Stimulated activated CD8-positive, alpha-beta memory T cell treated with anti-CD3 and anti-CD28 coated beads, Interleukin-2, amount 100 ng/mL, for 1 hour (primary cell): ENCODE measurements at places on chromosomes 5 and 9.

- DNase-seq: no peak
Observed at GRCh38 chr5:32503261-32503660, 58.7 kb upstream of the ZFR start.

- DNase-seq: no peak
Observed at GRCh38 chr5:17243287-17244063, 26.0 kb downstream of the BASP1 start.

GRCh38 chr9:3909966-3910650 lies 384.3 kb upstream of the RFX3 start:
- DNase-seq: no peak

- DNase-seq: no peak
Observed at GRCh38 chr5:167582886-167583285, 708.6 kb upstream of the WWC1 start.

- no peak for DNase-seq
Observed at GRCh38 chr9:68597362-68597997, 56.8 kb upstream of the TMEM252 start.

DNA sequence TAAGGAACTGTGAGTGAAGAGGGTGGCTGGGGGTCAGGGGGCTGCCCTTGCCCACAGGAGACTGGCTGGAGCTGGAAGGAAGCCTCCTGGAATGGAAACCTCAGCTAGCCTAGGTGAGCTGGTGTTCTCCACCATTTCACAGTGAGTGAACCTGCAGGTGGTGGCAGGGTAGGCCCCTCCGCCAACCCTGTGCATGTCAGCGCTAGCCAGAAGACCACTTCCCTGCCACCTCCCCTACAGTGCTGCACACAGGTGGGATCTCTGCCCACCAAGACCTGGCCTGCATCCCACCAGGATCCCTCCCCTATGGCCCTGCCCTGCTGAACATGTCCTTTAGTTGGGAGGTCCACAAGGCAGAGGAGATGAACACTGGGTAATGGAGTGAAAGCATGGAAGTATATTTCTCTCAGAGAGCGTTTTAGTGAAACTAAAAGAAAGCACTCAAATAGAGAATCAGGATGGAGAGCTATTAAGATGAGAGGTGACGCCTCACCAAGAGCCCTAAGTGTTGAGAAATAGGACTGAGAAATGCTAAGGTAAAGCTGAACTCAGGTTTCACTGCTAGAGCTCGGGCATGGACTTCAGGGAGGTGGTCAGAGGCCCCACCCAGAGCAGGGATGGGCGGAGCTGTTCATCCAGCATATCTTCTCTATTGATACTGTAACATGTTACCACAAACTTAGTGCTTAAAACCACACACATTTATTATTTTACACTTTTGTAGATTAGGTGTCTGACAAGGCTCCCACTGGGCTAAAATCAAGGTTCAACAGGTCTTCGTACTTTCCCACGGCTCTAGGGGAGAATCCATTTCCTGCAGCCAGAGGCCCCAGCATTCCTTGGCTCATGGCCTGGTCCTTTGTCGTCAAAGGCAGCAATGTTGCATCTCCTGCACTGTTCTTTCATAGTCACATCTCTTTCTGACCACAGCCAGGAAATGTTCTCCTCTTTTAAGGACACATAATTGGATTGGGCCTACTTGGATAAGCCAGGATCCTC lies 83.2 kb downstream of the DIRAS2 start:
- no peak for DNase-seq

GRCh38 chr9:14021871-14022525 lies 291.9 kb downstream of the NFIB start:
- no peak for DNase-seq

GRCh38 chr5:59245198-59245597 lies 648.3 kb downstream of the PDE4D start:
- no peak for DNase-seq

- no peak for DNase-seq
Observed at GRCh38 chr5:140992828-140993227, 26.6 kb downstream of the PCDHAC2 start.

DNA sequence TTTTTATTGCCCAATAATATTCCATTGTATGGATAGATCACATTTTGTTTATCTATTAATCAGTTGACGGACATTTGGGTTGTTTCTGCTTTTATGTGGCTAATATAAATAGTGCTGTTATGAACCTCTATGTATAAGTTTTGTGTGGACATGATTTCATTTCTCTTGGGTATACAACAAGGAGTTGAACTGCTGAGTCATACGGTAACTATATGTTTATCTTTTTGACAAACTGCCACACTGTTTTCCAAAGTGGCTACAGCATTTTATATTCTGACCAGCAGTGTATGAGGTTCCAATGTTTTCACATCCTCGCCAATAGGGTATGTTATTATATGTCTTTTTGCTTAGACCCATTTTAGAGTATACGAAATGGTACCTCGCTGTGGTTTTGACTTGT lies 264.3 kb downstream of the RFX3 start:
- DNase-seq: no peak

DNA sequence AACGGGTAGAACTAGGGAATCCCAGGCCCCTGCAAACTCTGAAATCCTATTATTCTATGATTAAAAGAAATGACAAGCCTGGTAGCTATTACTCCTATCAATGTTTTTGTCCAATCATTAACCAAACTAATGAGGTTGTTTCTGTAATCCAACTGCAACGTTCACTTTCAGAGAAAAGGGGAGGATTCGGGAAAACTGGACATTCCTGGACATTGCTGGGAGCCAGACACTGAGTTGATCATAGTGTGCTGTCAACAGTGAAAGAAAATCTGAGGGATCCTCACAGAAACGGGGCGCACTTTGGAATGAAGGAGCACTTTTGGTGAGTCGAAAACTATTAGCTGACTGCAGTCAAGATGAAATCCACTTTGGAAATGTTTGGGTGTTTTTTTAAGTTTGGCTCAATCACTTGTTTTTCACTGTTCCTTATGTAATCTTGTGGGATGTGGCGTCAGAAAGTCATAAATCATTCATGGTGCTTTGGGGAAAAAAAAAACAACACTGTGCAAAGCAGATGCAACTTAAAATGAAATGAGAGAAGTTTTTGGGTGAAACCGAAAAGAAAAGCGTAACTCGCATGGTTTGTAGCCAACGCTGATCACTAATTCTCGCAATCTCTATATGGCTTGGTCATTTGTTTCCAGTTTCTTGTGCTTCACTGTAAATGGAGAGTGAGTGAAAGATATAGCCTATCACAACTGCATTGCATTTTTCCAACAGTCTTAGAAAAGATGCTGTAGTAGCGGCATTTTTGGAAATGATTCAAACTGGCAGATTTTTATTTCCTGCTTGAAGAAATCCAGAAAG lies 51.2 kb upstream of the ADRA1B start:
- no peak for DNase-seq

DNA sequence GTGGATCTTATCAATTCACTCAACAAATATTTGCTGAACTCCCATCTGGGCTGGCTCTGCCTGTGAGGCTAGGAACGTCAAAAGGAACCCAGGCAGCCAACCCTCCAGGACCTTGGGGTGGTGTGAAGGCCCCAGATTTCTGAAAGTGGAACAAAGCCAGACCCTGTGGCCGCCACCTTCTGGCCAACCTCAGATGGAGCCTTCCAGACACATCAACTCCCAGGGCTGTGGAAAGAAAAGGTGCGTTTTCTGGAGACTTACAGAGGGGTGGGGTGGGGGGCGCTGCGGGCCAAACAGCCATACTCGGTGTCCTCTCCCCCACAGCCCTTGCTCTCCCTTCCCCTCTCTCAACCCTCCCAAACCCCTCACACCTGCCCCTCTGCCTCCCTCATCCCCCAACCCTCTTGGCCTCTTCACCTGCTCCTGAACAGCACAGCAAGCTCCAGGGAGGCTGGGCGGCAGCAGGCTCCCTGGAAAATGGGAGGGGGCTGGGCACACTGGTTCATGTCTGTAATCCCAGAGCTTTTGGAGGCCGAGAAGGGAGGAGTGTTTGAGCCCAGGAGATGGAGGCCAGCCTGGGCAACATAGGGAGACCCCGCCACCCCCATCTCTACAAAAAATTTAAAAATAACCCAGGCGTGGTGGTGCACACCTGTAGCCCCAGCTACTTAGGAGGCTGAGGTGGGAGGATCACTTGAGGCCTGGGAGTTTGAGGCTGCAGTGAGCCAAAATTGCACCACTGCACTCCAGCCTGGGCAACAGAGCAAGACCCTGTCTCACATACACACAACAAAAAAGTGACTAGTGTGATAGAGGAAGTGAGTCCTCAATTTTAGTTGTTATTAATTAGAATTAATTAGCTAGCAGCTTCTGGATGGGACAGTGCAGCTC lies 45.0 kb upstream of the PRRC2B start:
- no peak for DNase-seq

GRCh38 chr5:22542340-22542739 lies 310.8 kb downstream of the CDH12 start:
- DNase-seq: no peak

GRCh38 chr5:147859962-147860640 lies 18.4 kb upstream of the SCGB3A2 start:
- no peak for DNase-seq

- no peak for DNase-seq
Observed at GRCh38 chr5:56735849-56736641, 79.3 kb upstream of the MAP3K1 start.

GRCh38 chr5:155919126-155919525 lies 407.8 kb upstream of the SGCD start:
- DNase-seq: no peak

GRCh38 chr9:419571-420171 lies 205.0 kb downstream of the DOCK8 start:
- no peak for DNase-seq

DNA sequence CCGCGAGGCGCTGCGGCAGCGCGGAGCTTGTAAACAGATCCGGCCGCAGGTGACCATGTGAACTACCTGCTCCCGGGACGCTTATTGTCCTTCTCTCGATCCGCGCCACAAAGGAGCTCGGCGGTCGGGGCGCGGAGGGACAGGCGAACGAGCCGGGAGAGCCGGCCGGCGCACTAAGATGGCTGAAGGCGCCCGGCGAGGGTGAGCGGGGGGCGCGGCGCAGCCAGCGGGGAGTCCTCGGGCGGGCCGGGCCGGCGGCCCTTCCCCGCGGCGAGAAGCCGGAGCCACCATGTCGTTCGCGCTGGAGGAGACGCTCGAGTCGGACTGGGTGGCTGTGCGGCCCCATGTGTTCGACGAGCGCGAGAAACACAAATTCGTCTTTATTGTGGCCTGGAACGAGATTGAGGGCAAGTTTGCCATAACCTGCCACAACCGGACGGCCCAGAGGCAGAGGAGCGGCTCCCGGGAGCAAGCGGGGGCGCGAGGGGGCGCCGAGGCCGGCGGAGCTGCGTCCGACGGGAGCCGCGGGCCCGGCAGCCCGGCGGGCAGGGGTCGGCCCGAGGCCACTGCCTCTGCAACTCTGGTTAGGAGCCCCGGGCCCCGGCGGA lies 535 bp downstream of the JMY start:
- no peak for DNase-seq

GRCh38 chr5:180370861-180371641 lies 17.9 kb upstream of the GFPT2 start:
- DNase-seq: no peak

DNA sequence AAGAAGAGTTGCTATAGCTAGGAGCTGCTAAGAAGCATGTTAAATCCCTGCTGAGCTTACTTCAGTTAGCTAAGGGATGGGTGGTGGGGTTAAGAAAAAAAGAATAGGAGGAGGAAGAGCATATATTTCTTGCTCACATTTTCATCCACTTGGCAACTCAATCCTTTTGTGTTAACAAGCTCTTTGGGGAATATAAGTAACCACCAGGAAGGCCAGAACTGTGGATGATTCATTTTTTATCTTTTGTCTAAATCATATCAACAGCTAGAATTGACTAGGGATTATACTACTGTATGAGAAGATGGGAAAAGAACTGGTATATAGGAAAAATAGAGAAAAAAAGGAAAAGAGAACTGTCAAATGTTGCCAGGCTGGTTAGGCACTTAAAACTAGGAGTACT lies 555.3 kb upstream of the ARRDC3 start:
- DNase-seq: no peak

- no peak for DNase-seq
Observed at GRCh38 chr9:27462434-27462833, 61.7 kb upstream of the IFNK start.

DNA sequence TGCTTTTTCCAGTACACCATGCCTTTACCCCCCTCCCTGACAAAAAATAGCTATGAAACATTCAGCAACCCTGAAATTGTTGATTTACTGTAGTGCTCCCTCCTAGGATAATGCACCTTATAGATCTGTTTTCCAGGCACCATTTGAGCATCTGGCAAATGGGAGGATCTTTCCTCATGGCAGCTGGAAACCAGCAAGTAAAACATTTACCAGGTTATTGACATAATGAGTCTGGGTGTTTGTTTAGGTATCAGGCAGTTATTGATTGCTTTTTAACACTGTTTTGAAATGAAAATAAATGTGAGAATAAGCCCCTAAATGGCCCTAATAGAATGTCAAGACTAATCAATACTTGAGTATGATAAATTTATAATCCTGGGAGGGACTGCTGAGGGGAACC lies 57.3 kb upstream of the KLF4 start:
- no peak for DNase-seq

DNA sequence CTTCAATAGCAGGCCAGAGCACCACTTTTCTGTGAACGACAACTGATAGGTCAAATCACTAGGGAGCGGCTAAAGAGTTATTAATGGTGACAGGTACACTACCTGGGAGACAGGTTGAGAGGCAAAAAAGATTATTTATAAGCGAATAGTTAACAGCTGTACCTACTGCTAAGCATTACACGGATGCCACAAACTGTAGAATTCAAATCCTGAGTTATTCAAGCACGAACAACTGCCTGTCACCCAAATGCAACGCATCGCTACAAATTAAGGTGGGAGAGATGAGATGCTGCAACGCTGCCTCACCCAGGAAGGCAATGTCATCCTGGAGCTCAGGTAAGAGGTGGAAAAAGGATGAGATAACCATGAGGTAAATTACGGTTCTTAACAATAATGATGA lies 342.9 kb downstream of the BNC2 start:
- no peak for DNase-seq

DNA sequence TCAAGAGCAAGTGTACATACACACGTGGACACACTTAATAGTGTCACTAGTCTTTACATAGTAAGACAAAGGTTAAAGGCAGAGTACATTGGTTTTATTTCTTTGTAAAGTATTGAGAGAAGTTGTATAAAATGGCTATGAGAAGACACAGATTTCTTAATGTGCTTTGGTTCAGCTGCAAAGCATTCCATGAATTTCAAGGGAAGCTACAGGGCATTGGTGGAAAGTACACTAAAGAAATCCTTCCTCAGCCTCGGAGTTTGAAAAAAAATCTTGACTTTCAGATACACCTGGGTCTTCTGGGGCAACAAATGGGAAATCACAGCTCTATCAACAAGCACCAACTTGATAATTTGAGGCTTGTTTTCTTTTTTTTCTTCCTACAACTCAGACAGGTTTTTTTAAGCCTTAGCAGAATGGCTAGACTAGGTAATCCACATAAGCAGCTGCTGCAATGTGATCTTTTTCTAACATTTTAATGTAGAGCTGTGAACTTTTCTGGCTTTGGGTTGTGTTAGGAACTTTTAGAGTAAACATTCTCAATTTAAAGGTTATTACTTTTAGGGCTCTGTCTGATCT lies 140.4 kb upstream of the FST start:
- DNase-seq: no peak

DNA sequence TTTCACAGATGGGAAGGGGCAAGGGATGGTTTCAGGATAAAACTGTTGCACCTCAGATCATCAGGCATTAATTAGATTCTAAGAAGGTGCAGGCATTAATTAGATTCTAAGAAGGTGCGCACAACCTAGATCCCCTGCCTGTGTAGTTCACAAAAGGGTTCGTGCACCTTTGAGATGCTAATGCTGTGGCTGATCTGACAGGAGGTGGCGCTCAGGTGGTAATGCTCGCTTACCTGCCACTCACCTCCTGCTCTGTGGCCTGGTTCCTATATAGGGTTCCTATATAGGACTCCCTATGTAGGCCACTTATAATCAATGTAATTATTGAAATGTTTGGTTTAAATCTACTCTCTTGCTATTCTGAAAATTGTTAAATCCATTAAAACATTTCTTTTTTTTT lies 171.0 kb downstream of the MSX2 start:
- no peak for DNase-seq
